H9 (cell line): ENCODE measurements at places on chromosomes 16 and 17. TPM values are rescaled to one million over a fixed set of nuclear protein-coding genes. Genes with fewer than 3 reads are reported as not detected.

- H3K27ac ChIP-seq: no peak overlapping the region
- no peaks in the 10 kb centered on the region for H3K4me1 ChIP-seq
- no peaks in the 10 kb centered on the region for H3K27me3 ChIP-seq
- H3K4me3 ChIP-seq: no peak overlapping the region
- no peaks in the 10 kb centered on the region for H3K36me3 ChIP-seq
Observed at GRCh38 chr16:59180083-59180476, 446.0 kb upstream of the GOT2 start.

- no peak overlapping the region for H3K4me3 ChIP-seq
- no peaks in the 10 kb centered on the region for H3K36me3 ChIP-seq
- H3K27me3 ChIP-seq: no peaks in the 10 kb centered on the region
Observed at GRCh38 chr16:14364386-14365199, 265.5 kb downstream of the PARN start.

MAPK7 gene
- 43.8 and 45.5 TPM in 2 replicates for total RNA-seq

APOH gene
- total RNA-seq: not detected in 2 replicates

ZNF232 gene
- total RNA-seq: 44.7 and 46.4 TPM in 2 replicates
